ENCODE measurements at places on chromosomes 1 and 21. TPM values are rescaled to one million over a fixed set of nuclear protein-coding genes. Genes with fewer than 3 reads are reported as not detected.

DNA sequence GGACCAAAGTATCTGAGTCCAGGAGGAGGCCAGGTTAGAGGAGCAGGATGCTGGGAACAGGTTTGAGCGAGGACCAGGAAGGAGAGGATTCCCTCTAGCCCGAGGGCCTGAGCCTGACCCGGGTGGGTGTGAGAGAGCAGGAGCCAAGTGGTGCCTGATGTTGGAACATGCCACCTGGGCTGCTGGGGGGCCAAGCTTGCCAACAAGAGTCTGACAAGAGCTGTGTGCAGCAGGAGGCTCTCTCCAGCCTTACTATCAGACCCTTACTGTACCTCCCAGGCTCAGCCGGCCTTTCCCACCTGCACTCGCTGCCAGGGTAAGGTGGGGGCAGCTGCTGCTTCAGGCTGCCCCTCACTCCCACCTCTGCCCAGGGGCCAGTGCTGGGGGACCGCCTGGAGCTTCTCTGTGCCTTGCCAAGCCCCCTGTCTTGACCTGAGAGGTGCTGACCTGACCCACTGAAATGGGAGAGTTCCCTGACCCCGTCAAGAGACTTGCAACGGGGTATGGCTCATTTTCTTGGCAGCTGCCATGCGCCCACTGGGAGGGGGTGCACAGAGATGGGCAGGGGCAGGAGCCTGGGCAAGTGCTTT lies 159.6 kb upstream of the VAMP3 start:
- peak; percentile 42 for DNase-seq

DNA sequence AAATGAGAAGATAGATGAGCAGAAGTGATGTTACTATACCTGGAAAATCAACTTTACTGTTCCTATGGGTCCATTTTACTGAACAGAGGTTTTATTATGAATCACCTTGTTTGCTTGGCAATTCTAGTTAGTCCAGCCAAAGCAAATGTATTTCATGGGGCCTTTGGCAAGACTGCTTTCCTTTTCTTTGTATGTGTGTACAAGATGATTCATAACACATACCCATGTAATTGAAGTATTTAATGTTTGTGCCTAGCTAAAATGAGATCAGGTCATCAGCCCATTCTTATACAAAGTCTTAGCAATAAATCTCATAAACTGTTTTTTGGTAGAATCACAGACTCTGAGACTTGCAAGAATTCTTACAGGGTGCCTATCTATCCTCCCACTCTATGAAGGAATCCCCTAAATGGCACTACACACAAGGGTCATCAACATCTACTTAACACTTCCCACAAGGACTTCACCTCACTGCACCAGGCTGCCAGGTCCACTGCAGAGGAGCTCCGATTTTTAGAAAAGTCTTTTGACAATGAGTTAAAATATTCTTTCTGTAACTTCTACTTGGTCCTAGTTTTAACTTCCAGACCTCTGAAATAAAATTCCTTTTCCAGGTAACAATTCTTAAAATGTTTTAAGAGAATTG lies 58.5 kb downstream of the LPAR3 start:
- no peak for DNase-seq

DNA sequence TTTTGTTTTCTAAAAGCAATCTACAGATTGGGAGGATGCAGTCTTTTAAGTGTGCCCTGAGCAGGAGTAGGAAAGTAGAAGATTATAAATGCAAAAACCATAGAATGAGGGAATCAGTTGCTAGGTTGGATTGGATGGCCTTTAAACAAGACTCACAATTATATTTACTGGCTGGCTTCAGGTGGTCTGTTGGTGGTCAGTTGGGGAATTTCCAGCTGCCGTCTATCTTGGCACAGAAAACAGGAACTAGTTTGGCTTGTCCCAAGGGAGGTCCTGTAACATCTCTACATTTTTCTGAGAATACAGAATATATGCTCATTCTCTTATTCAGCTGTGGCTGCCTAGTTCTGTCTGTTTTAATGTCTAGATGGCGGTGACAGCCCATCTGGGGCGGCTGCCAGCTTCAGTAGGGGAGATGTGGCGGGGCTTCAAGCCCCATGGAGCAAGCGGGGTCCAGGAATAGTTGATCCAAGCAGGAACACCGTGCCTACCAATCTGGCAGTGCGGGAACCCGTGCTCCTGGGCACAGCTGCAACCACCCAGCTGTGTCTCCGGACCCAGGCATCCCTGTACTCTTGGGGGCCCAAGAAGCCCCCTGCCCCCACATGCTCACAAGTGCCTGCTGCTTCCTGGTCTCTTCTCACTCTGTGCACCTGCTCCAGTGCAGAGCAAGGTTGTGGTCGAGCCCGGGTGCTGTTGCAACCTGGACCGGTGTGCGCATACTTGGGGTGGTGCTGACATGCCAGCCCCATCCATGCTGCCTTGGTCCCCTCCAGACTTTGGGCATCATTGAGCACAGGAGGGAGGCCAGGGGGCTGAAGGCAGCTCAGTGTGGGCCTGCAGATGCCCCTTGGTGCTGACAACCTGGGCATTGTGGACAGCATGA lies 1182.6 kb downstream of the AMY1C start:
- DNase-seq: no peak

- no peak for DNase-seq
Observed at GRCh38 chr1:32749332-32749731, 46.8 kb upstream of the SYNC start.

DNA sequence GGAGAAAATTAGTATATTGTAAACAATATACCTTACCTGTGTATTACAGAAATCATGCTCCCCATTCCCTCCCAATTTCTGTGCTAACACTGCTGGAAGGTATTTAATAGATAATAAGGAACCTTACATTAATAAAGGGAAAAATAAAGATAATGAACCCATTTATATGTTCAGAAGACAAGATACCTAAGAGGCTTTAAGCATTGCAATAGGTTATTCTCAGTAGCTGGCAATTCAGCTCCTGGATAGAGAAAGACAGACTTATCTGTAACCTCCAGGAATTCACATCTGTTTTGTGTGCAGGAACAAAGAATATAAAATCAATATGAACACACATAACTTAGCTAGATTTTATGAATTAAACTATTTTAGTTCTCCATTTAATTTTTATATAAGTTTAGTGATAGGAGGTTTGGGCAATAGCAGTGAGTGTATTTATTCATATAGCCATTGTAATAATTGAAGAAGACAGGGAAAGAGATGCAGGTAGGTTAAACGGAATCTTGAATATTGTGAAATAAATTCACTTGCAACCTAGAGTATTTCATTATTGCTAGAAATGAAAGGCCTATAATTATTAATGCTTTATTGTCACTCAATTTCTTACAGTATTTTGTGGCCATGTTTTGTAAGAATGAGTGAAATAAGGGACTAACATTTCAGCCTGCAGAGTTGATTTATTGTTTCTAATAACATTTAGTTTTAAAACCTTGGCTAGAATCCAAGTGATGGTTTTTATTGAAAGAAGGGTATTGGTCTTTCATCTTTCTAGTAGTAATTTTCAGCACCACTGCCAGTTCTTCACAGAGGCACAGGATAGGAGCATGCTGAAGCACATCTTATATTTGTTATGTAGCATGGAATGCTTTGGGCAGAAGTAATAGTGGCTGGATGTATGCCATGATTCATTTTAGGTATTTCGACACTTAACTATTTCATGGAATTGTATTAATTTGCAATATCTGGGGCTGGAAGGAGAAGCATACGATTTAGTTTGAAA lies 1.5 kb downstream of the XPR1 start:
- no peak for DNase-seq

DNA sequence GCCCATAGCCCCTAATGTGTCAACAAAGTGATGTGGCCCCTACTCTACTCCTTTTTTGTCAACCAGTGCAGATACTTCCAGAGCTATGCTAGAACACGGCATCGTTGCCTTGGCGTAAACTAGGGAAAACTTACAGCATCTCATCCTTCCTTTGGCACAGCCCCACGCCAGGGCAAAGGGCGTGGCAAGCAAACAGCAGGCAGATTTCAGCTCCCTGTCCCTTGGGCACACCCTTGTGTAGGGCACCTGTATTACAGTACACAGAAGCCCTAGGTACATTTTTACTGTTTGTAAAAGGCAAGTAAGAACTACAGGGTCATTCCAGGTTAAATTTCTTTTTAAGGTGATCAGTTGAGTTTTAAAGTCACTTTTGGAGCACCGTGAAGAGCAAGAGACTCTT lies 29.3 kb downstream of the PRDX6 start:
- DNase-seq: no peak

DNA sequence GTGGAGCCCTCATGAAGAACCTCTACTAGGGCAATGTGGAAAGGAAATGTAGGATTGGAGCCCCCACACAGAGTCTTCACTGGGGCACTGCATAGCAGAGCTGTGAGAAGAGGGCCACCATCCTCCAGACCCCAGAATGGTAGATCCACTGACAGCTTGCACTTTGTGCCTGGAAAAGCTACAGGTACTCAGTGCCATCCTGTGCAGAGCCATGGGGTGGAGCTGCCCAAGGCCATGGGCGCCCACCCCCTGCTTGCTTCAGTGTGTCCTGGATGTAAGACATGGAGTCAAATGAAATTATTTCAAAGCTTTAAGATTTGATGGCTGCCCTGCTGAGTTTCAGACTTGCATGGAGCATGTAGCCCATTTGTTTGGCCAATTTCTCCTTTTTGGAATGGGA lies 17.2 kb upstream of the TSHB start:
- no peak for DNase-seq

DNA sequence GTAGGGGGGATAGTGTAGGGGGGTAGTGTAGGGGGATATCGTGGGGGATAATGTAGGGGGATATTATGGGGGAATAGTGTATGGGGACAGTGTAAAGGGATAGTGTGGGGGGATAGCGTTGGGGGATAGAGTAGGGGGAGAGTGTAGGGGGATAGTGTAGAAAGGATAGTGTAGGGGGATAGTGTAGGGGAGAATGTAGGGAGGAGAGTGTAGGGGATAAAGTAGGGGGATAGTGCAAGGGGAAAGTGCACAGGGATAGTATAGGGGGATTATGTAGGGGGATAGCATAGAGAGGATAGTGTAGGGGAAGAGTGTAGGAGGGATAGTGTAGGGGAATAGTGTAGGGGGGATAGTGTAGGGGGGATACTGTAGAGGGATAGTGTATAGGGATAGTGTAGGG lies 12.3 kb upstream of the ARF1 start:
- DNase-seq: no peak

DNA sequence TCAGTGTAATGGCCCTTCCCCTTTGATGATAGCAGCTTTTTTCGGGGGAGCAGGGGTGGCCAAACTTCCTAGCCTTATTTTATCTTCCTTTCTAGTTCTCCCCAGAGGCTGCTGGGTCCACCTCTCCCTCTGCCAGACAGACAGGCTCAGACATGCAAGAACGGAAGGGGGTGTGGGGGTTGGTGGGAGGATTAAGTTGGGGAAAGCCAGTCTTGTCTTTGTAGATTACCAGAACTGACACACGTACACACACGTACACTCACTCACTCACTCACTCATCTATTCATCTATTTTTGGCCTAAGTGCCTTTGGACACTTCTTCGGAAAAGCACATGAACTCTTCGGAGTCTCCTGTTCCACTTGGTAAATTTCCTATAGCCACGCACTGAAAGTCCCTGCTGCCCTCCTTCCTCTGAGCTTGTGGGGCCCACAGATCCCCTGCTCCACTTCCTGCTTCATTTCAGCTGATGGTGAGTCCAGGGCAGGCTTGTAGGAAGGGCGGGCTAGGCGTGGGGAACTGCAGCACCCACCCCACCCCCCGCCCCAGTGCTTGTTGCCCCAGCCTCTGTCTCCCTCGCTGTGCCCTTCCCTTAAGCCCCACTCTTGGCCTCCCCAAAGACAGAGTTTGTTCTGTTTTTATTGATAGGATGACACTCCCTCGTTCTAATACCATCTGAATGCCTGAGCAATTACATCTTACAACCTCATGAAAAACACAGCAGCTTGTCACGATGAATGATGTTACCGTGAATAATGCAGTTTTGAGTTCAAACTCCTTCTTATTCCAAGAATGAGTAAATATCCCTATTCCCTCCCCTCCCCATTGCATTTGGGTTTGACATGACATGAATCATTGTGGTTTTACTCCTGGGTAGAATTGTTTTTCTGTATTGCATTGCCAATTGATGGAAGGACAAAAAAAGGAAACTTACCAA lies 60.7 kb upstream of the ATP5PO start:
- no peak for DNase-seq

DNA sequence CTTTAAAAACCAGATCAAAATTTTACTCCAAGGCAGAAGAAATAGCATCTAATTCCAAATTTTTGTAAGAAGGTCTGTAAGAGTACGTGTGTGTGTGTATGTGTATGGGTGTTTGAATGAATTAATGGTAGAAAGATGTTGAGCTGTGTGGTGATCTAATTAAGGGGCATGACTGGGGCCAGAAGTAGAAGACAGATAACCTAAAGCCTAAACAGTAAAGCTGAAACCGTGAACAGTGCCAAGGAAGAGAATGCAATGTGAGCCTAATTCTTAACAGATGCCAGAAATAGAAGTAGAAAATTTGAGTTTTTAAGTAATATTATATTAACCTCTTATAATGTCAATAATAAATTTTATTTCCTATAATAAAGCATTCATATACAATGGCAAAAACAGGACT lies 38.2 kb downstream of the BRINP3 start:
- DNase-seq: no peak

DNA sequence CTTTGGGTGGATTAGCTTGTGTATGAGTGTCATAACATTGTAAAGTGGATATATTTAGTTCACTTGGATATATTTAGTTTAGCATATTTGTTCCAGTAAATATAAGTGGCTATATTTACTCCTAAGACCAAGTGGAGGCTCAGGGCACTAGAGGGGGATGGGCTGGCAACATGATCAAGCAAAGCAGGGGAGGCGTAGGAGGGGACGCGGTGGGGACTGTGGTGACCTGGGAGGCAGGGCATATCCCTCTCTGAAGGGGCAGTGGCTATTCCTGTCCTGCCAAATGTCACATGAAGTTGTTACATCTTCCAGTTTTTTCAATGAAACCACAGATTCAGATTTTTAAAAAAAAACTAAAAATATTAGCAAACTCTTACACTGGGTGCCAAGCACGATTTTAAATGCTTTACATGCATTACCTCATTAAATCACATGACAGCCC lies 51.9 kb upstream of the EDN2 start:
- peak; percentile 38 for DNase-seq

- no peak for DNase-seq
Observed at GRCh38 chr1:209349363-209350308, 233.9 kb upstream of the CAMK1G start.

- DNase-seq: no peak
Observed at GRCh38 chr1:1760345-1760650, 18.0 kb downstream of the NADK start.

The ACTL8 gene
- total RNA-seq: not detected

The CFAP74 gene
- total RNA-seq: 0.09 TPM

The KIF14 gene
- 0.22 TPM for total RNA-seq

The GJA5 gene
- total RNA-seq: 19.6 TPM

The KCNQ4 gene
- 2.3 TPM for total RNA-seq

The UBE2U gene
- not detected for total RNA-seq

The SELENOF gene
- 152 TPM for total RNA-seq

The NFIA gene
- 143 TPM for total RNA-seq

The BSND gene
- not detected for total RNA-seq

The PDPN gene
- 22.7 TPM for total RNA-seq
